ENCODE measurements at places on chromosomes 1 and 21.

DNA sequence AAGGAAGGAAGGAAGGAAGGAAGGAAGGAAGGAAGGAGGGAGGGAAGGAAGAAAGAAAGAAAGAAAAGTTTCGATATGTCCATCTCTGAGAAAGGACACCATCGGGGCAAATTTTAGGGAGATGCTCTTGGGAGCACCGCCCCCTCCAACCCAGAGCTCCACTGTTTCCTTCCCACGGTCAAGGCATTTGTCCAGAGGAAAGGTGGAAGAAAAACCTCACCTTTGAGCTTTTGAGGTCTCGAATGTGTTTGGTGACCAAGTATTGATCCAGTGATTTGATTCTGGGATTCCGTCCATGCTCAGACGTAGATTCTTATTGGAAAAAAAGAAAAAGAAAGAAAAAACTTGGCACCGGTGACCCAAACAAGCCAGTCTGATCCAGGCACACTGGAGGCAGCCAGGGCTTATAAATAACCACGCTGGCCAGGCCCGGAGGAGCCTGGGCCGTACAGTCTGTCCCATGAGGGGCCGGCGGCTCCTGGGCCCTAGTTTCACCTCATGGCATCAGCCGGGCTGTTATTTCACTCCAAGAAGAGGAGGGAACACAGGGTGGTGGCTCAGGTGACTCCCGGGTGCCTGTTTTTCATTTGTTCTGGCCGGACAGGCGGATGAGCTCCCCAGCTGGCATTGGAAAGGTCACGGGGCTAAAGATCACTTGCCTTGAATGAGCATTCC lies 36.1 kb upstream of the SLC25A33 start:
- DNase-seq = no peak

DNA sequence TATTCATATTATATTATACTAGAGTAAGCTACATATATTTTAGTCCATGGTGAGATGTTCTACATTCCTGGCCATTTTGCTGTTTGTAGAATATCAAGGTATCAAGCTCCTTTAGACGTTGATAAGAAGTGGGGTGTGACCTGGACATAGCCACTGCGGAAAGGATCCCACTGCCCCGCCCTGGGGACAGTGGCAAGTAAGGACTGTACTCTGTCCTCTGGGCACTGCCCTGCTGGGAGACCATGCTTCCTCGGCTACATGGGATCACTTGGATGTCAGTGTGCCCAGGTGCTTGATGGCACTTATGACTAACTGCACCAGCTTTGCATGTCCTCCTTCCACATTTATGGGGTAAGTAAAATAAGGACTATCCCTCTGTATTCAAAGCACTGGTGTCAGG lies 46.3 kb upstream of the NTPCR start:
- no peak for DNase-seq

- no peak for DNase-seq
Measured at GRCh38 chr21:32207406-32207716, 71.5 kb downstream of the MIS18A start.

DNA sequence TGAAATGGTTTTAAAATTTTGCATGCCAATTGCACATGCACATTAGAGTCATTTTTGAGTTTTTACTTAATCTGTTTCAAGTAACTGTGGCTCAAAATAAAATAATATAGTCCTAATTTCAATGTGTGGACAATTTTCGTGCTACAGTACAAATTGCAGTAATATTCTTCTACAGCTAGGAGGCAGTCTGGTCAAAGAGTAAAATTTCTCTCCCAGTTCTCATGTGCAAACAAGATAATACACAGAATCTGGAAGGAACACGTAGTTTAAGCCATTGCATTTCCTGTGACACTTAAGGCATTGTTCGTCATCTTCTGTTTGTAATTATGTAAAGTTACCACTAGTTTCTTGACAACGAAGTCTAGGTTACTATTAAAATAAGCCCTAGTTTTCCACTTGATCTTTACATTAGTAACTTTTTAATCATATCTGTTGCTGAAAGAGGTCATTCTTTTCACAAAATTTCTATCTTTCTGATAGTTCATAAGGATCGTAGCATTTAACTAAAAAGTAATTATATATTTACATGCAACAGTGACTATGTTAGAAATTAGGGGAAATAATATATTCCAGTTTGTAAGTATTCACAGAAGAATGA lies 28.9 kb downstream of the ODR4 start:
- DNase-seq = peak; percentile 13

- no peak for DNase-seq
Measured at GRCh38 chr1:172517545-172517944, 15.4 kb upstream of the SUCO start.

- no peak for DNase-seq
Measured at GRCh38 chr1:219090607-219091006, 83.1 kb upstream of the LYPLAL1 start.

DNA sequence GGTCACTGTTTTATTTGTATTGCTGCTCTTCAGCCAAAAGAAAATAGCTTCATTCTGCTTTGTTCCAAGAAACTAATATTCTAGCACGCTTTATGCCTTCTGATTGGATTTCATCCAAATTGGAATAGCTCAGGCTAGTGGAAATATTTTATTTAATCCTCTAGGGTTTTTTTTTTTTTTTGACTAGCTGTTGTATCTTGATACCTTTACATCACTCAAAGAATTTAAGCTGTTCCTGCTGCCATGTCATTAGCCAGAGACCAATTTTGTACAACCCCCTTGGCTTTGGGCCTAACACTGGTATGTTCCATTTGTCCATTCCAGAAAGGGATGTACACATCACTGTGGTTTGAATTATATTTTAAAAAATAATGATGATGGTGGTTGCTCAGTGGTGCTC lies 103.0 kb downstream of the DISC1 start:
- DNase-seq = no peak

DNA sequence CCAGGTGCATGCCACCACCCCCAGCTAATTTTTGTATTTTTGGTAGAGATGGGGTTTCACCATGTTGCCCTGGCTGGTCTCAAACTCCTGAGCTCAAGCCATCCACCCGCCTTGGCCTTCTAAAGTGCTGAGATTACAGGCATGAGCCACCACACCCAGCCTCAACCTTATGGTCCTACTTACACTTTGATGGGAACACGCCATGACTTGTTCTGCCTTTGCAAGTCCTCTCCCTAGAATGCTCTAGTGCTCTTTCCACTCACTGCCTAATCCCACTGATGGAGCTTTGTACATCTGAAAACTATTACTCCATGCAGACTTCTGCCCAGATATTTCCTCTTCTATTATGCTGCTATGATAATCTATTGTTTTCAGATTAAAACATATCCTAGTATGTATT lies 174.3 kb downstream of the DAB1 start:
- no peak for DNase-seq

Measured in smooth muscle cell of the brain vasculature (primary cell).